ENCODE measurements at places on chromosomes 11 and 22. TPM values are rescaled to one million over a fixed set of nuclear protein-coding genes. Genes with fewer than 3 reads are reported as not detected.

DEFB131B gene
- not detected for total RNA-seq

SCGB1A1 gene
- total RNA-seq: 4.3 TPM

SORL1 gene
- 11.2 TPM for total RNA-seq

SCARF2 gene
- 1.6 TPM for total RNA-seq

DNA sequence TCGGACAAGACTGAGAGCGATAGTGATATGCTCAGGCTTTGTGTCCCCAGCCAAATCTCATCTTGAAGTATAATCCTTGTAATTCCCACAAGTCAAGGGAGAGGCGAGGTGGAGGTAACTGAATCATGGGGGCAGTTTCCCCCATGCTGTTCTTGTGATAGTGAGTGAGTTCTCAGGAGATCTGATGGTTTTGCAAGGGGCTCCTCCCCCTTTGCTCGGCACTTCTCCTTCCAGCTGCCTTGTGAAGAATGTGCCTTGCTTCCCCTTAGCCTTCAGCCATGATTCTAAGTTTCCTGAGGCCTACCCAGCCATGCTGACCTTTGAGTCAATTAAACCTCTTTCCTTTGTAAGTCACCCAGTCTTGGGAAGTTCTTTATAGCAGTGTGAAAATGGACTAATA is 7.5 kb upstream of the FOLR2 start:
- H3K27me3 ChIP-seq: no peaks in the 10 kb centered on the region
- no peak overlapping the region for H3K4me3 ChIP-seq
- no peaks in the 10 kb centered on the region for H3K36me3 ChIP-seq

DNA sequence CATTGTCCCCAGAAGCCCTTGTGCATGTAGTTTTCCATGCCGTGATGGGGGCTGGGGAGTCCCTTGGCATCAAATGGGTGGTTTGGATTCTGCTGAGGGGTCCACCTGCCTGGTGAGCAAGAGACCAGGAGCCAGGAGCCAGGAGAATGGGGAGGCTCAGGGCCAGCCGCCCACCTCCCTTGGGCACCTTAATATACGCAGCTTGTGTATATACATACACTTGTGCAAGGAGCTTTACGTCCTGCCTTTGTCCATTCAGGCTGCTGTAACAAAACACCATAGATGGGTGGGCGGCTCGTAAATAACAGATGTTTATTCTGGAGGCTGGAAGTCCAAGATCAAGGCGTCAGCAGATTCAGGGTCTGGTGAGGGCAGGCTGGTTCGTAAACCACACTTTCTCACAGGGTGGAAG is 62.5 kb downstream of the SMIM38 start:
- H3K4me3 ChIP-seq: no peak overlapping the region
- H3K4me1 ChIP-seq: no peaks in the 10 kb centered on the region
- no peak overlapping the region for H3K27ac ChIP-seq
- DNase-seq: no peak

- no peaks in the 10 kb centered on the region for H3K27me3 ChIP-seq
- no peak for DNase-seq
- peaks cover 16% of the 10 kb centered on the region for H3K4me1 ChIP-seq
- H3K27ac ChIP-seq: no peak overlapping the region
- no peak overlapping the region for H3K4me3 ChIP-seq
These were observed 858.7 kb upstream of the RAG2 start for GRCh38 chr11:37456746-37457145.

DNA sequence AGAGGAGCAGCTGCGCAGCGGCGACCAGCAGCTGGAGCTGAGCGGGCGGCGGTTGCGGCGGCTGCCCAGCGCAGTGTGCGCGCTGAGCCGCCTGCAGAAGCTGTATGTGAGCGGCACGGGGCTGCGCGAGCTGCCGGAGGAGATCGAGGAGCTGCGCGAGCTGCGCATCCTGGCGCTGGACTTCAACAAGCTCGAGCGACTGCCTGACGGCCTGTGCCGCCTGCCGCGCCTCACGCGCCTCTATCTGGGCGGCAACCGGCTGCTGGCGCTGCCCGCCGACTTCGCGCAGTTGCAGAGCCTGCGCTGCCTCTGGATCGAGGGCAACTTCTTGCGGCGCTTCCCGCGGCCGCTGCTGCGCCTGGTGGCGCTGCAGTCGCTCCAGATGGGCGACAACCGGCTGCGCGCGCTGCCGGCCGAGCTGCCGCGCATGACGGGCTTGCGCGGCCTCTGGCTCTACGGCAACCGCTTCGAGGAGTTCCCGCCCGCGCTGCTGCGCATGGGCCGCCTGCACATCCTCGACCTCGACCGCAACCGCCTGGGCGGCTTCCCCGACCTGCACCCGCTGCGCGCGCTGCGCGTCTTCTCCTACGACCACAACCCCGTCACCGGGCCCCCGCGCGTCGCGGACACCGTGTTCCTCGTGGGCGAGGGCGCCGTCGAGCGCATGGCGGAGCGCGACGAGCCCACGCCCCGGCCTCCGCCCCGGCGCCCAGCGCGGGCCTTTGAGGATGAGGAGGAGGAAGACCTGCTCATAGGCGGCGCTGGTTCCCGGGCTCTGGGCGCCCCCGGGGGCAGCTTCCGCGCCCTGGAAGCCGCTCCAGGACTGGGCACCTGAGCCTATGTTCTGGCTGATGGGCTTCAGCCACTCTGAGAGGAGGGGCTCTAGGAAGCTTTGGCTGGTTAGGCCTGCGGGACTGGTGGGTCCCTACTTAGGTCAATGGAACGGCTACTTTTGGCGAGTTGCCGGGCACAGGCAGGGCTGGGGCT is 787 bp downstream of the LRRC10B start:
- peak overlapping the region; percentile 10 for H3K4me3 ChIP-seq
- no peaks in the 10 kb centered on the region for H3K4me1 ChIP-seq
- H3K27me3 ChIP-seq: no peaks in the 10 kb centered on the region
- DNase-seq: peak; percentile 89
- no peak overlapping the region for H3K27ac ChIP-seq

- no peak overlapping the region for H3K4me3 ChIP-seq
- peaks cover 38% of the 10 kb centered on the region for H3K4me1 ChIP-seq
- H3K27me3 ChIP-seq: no peaks in the 10 kb centered on the region
- H3K36me3 ChIP-seq: no peaks in the 10 kb centered on the region
These were observed 94.9 kb downstream of the ZBTB16 start for GRCh38 chr11:114154271-114155047.

DNA sequence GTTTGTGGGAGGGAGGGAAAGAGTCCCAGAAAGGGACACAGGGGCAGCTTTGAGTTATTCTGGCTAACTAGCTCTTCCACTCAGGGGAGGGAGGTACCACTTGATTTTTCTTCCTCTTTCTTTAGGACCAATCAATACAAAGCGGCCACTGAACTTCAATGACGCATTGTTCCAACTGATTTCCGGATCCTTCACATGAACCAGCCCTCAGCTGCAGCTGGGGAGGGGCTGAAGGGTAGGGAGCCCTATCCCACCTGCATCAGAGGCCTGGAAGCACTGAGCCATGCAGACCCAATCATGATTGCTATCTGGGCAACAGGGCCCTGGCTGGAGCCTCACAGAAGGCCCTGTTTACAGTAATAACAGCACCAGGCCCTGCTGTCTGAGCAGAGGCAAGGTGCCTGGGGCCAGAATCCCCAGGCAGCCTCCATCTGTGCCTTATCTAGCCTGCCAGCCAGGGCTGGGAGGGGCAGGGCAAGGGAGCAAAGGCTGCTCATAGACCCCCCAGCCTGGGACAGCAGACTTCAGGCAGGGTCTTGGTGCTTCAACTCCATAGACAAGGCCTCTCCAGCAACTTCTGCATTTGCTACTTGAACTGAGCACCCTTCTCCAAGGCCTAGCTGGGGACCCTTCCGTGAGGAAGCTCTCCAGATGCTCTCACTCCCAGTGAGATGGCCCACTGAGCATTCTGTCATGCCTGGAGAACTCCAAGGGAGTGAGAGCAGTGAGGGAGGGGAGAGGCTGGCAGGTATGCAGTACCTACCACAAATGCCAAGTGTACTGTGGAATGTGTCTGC is 22.5 kb downstream of the CLPB start:
- peaks cover 16% of the 10 kb centered on the region for H3K4me1 ChIP-seq
- H3K27me3 ChIP-seq: no peaks in the 10 kb centered on the region

DNA sequence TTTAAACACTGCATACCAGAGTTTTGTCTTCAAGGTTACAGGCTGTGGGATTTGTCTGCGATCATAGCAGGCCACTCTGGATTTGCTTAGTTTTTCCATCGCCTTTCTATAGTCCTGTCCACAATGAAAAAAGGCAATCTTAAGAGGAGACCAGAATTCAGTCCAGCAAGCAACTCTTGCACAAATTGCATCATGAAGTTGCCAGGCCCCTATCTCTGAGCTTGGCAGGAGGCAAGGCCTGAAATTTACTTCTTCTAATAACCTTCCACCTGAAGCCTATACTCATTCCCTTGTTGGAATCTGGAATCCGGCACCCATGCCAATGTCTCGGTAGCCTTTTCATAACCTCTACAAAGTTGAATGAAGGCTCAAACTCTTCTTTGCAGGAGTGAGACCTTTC is 100.1 kb downstream of the NAV2 start:
- no peaks in the 10 kb centered on the region for H3K36me3 ChIP-seq
- no peak for DNase-seq
- H3K27me3 ChIP-seq: no peaks in the 10 kb centered on the region
- no peak overlapping the region for H3K27ac ChIP-seq
- no peak overlapping the region for H3K4me3 ChIP-seq

- H3K27me3 ChIP-seq: no peaks in the 10 kb centered on the region
- no peak for DNase-seq
- peaks cover 30% of the 10 kb centered on the region for H3K4me1 ChIP-seq
These were observed 2.4 kb downstream of the VPS26B start for GRCh38 chr11:134226806-134227325.

DNA sequence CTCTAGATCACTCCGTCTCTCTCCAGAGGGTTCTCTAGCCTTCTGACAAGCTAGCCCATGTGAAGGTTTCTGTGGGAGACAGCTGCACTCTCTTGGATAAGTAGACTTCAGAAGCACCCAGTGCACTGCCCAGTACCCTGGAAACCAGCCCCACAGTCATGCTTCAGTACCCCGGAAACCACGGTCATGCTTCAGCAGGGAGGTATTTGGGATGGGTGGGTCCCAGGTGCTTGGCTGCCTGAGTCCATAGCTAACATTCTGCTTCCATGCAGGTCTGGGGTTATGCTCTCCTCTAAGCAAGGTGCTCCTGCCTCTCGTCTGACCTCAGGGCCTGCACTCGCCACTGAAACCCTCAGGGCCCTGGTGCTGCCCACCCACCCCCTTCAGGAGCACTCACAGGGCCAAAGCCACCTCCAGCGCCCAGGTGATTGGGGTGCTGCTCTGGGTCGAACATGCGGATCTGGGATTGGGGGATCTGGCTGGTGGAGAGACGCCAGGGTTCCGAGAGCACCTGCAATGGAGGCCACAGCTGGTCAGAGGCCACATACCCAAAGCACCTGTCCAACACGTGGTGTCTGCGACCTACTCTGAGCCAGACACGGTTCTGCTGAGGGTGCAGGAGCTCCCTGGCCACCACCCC is 7.3 kb upstream of the SYCE3 start:
- H3K4me3 ChIP-seq: no peak overlapping the region
- no peaks in the 10 kb centered on the region for H3K36me3 ChIP-seq

DNA sequence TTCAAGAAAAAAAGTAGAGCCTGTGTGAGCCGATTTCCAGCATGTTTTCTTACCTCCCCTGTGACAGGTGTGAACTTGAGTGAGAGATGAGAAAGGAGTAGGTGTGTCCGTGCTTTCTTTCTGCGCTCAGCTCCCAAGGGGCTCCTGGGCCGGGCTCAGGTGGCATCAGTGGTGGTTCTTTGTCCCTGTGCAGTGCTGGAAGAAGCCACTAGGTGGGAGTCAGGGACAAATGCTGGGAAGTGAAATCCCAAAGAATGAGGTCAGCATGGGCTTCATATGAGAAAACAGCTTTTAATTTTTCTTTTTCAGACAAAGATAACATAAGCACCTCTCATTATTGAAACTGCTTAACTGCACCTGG is 57.8 kb downstream of the PPFIBP2 start:
- H3K27me3 ChIP-seq: no peaks in the 10 kb centered on the region
- no peaks in the 10 kb centered on the region for H3K36me3 ChIP-seq
- H3K4me1 ChIP-seq: peaks cover 21% of the 10 kb centered on the region
- H3K4me3 ChIP-seq: no peak overlapping the region
- peak; percentile 86 for DNase-seq
- peak overlapping the region; percentile 60 for H3K27ac ChIP-seq

- H3K27ac ChIP-seq: no peak overlapping the region
- H3K36me3 ChIP-seq: peaks cover 8% of the 10 kb centered on the region
- H3K4me3 ChIP-seq: no peak overlapping the region
- H3K27me3 ChIP-seq: no peaks in the 10 kb centered on the region
- no peaks in the 10 kb centered on the region for H3K4me1 ChIP-seq
These were observed 67.7 kb upstream of the CLNS1A start for GRCh38 chr11:77705195-77705875.

- H3K27ac ChIP-seq: no peak overlapping the region
- H3K4me3 ChIP-seq: no peak overlapping the region
- H3K36me3 ChIP-seq: no peaks in the 10 kb centered on the region
- DNase-seq: no peak
- H3K27me3 ChIP-seq: no peaks in the 10 kb centered on the region
These were observed 12.8 kb upstream of the NUCB2 start for GRCh38 chr11:17263769-17264168.

DNA sequence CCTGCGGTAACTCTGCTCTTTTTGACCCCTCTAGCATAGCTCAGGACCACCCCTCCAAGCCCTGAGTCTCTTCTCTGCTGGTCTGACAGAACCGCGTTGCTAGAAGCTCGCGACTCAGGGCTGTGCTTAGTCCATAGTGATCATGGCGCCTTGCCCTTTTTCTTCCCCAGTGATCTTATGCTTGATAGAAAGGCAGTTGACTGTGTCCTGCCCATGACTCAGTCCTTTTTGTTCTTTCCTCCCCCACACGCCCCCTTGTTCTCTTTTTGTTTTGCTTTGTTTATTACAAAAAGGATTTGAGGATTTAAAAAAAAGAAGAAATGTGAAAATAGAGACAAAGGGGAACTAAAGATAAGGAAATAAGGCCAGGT is 17.5 kb downstream of the IL17RA start:
- H3K27ac ChIP-seq: no peak overlapping the region
- no peak for DNase-seq
- H3K36me3 ChIP-seq: peaks cover 68% of the 10 kb centered on the region
- no peak overlapping the region for H3K4me3 ChIP-seq
- no peaks in the 10 kb centered on the region for H3K4me1 ChIP-seq

DNA sequence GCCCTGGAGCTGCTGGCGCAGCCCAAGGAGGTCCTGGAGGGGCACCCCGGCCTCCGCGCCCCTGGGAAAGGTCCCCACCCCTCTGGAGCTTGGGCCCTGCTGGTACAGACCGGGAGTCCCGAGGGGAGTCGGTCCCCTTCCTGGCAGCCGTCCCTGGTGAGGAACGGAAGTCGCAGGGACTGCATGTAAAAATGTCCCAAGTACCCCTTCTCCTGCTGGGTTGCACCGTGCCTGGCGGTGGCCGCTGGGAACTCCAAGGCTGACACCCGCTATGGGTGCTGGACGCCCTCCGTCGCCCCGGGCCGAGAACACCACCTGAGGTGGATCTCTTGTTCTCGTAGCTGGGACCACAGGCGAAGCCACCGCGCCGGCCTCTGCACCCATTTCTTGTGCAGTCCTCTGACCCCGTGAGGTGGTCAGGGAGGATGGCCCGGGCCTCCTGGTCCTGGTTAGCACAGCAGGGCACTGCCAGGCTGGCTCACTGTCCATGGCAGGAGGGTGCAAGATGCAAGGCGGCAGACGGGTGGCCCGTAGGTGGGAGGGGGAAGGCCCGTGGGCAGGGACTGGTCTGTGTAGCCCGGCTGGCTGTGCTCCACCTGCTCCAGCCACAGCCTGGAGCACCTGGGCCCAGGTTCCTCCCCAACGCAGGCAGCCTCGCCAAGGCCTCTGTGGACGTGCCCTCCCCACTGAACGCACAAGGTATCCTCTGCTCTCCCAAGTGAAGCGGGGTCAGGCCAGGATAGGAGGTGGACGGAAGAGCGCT is 165.2 kb downstream of the IGLL1 start:
- no peaks in the 10 kb centered on the region for H3K4me1 ChIP-seq
- H3K27me3 ChIP-seq: no peaks in the 10 kb centered on the region
- H3K4me3 ChIP-seq: no peak overlapping the region
- H3K36me3 ChIP-seq: no peaks in the 10 kb centered on the region
- H3K27ac ChIP-seq: no peak overlapping the region
